ENCODE measurements at places on chromosomes 12 and 14.

DNA sequence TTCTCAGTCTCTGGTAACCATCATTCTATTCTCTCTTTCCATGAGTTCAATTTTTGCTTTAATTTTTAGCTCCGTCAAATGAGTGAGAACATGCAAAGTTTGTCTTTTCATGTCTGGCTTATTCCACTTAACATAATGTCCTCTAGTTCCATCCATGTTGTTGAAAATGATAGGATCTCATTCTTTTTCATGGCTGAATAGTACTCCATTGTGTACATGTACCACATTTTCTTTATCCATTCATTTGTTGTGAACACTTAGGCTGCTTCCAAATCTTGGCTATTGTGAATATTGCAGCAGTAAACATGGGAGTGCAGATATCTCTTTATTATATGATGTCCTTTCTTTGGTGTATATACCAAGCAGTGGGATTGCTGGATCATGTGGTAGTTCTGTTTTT is 145.4 kb upstream of the E2F7 start:
- no peak for ATAC-seq

GRCh38 chr14:75851574-75851866 is 130.3 kb downstream of the TGFB3 start:
- ATAC-seq, result no peak

- ATAC-seq, result no peak
These were observed at the start of gene TMEM179 for GRCh38 chr14:104604458-104605449. TMEM179 (minus strand) TSS chr14:104604772; CDS start chr14:104604741, 31 bp downstream.

DNA sequence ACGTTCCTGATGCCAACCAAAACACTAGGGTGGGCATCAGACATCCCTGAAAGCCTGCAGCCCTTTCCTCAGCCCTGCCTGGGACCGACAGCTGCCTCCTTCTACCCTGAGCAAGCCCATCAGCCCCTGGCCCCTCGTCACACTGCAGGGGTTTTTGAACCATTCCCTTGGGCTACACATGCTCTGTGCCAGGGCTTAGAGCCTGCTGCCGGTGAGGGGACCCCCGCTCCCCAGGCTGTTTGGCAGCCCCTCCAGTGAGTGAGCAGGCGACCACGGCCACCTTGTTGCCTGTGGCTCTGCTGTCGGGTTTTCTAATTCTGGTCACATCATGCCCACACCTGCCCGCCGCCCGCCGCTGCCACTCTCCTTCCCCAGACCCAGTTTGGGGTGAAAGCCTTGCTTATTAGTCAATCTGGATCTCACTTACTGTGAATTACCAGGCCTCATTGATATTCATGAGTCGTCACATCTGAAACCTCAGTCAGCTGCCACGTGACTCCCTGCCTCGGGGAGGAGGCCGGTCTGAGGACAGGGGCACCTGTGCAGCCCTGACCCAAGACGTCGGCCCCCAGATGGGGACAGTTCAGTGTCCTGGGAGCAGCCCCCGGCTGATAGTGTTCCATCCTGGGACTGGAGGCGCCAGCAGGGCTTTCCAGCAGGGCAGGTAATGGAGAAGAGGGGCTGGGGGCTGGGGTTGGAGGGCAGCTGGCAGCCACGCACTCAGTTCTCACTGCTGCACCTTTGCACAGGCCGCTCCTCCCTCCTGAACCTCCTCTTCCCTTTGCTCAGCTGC is 163.0 kb downstream of the RBM19 start:
- ATAC-seq, result no peak

- no peak for ATAC-seq
These were observed 85.3 kb downstream of the RFLNA start for GRCh38 chr12:124379938-124380754.

Data from activated T-helper 17 cell treated with anti-CD3 and anti-CD28 coated beads, Interleukin-2, amount 50 U/mL, for 72 hours (primary cell).